ENCODE measurements at places on chromosomes 1 and 21.

DNA sequence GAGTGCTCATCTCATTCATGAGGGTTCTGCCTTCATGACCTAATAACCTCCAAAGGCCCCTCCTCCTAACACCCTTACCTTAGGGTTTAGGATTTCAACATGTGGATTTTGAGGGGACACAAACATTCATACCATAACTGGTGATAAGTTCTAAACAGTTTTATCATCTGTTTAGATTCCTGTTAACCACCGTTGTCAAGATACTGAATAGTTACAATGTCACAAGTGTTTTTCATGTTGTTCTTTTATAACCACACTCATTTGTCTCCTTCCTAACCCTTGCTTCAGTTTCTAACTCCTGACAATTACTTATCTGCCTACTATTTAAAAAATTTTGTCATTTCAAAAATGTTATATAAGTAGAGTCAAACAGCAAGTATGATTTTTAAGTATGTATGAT, 86.0 kb downstream of the NCAM2 start:
- no peak for DNase-seq

DNA sequence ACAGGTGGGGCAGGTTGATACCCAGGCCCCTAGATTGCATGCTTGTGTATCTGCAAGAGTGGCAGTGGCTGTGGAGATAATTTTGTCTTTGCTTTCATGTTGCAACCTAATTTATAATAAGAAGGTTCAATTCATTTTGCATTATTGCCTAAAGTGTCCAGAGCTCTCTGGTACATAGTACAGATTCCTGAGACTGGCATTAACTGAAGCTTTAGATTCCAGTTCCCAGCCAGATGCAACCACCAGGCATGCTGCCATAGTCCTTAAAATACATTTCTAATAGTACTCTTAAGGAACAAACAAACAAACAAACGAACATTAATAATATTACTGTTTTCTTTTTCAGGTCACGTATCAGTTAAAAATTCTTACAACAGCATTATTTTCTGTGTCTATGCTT, 36.9 kb downstream of the SLC35A3 start:
- DNase-seq: no peak

DNA sequence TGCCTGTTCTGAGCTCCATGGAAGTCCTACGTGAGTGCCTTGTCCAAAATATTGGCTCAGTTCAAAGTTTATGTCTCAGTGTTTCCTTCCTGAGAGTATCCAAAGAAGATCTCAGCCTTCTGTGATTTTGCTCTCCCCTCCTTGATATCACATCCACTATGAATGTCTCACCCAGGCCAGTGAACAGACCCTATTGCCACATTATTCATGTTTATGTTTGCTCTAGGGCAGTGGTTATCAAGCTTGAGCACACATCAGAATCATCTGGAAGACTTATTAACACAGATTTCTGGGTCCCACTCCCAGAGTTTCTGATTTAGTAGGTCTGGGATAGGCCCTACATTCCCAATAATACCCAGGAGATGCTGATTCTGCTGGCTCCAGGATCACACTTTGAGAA, 145.0 kb upstream of the FGGY start:
- no peak for DNase-seq

- DNase-seq: no peak
These were observed at the start of gene PLPPR5 for GRCh38 chr1:99004861-99005442. TSS of gene PLPPR5 (minus strand) at chr1:99004861. CDS start at chr1:99004671, 190 bp downstream.

DNA sequence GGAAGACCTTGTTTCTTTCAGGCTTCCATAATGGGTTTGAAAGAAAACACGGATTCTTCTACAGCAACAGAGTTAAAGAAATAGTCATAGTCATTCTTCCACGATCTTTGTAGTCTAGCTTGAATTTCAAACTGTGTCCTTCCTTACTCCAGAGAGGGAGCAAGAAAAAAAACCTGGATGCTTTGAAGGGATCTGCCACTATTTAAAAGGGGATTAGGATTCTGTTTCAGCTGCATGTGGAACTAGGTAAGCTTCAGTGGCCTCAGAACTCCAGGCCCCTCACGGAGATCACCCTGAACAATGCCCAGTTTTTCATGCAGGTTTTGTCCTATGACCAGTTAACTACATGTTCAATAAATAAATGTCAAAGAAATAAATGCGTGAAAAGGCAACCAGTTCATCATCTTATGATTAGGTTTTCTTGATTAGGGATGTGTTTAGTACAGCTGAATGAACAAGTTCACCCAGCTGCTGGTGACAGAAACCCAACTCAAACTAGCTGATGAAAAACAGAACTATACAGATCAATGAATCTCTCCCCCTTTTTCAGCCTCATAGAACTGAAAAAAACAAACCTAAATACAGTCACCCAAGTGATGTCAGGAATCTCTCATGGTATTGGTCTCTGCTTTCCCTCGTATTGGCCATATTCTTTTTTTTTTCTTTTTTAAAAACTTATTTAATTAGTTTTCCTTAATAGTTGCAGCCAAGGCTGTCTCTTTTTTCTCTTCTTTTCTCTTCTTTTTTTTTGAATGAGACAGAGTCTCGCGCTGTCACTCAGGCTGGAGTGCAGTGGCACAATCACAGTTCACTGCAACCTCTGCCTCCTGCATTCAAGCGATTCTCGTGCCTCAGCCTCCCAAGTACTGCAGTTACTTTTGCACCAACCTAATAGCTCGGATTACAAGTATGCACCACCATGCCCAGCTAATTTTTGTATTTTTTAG, 14.6 kb upstream of the MPZL1 start:
- no peak for DNase-seq

DNA sequence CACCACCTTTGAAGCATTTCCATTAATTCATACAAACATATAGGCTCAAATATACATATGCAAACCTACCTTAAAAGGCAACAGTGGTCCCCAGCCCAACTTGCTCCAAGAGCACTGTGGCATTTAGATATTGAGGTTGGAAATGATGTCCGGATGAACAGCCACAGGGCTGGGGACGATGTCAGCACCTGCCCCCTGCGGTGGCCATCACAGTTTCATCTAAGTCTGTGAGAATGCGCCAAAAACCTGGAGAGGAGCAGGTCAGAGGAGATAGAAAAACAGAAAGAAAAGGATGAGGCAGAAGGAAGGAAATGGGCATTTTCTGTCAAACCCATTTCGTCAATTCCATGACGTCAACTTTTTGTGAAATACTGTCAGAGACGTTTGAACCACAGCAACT, 67.4 kb downstream of the TIAM1 start:
- DNase-seq: no peak

DNA sequence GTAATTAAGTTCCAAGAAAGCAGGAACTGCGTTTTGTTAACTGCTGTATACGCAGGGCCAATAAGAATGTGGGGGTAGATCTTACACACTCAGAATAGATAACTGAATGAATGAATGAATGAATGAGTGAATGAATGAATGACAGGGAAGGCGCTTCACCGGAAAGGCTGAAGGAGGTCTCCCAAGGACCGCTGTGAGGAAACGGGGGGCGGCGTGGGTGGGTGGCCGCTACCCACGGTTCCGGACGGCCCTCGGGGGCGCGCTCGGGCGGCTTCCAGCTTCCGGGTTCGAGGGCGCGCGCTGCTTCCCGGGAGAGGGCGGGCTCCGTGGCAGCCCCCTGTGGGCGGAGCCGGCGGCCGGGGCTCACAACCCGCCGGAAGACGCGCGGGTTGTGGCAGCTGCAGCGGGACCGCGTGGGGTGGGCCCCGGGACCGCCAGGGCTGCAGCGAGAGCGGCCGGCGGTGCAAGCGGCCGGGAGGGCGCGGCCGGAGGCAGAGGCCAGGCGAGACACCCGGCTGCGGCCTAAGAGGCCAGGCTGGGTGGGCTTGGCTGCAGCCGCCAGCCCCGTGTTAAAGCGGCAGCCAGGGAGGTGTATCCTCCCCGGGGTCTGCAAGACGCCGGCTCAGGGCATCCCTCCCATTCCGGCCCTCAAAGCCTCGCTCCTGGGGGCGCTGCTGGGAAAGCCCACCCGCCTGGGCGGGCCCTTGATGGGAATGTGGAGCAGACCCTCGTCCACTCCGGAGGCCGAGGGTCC, at the start of gene ZFP69:
TSS of gene ZFP69 (plus strand) at position 367 of the 754 bp plus-strand sequence. CDS start 2,072 bp downstream, outside the sequence.
- DNase-seq: peak; percentile 56

GRCh38 chr1:9737671-9738070, 86.1 kb downstream of the CLSTN1 start:
- no peak for DNase-seq

DNA sequence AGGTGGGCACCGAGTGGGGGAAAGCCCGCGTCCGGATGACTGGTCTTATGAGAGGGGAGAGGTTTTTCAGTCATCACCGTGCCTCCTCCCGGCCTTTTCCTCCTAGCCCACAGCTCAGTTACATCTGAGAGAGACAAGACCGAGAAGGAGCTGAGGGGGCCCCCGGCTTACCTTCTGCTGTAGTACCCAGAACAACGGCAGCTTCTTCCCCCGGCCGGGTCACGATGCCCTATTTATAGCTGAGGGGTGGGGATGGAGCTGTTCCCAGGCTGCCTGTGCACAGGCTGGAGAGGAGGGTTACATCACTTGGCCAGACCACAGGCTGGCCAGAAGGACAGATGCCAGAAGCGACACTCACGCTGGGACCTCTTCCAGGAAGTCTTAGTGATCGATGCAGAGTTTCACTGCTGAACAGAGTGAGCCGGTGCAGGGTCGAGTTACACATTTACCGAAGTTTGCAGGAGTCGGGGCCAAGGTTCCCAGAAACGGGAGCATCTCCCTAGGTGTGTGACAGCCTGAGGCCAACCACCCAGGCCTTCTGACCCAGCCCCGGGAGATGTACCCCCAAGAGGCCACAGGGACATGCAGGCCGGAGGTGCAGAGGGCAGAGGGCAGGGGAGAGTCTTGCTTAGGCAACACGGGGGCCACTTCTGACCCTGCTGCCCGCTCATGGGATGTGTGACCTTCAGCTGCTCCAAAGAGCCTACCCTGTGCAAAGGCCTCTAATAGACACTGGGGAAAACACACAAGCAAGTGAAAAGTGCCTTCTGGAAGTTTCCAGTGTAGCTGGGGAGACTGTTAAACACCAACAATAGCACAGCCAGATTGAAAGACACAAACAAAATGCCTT, at the start of gene AGT:
TSS of gene AGT (minus strand) at position 208 of the 850 bp plus-strand sequence. CDS start 3,299 bp downstream, outside the sequence.
- DNase-seq: peak; percentile 47

DNA sequence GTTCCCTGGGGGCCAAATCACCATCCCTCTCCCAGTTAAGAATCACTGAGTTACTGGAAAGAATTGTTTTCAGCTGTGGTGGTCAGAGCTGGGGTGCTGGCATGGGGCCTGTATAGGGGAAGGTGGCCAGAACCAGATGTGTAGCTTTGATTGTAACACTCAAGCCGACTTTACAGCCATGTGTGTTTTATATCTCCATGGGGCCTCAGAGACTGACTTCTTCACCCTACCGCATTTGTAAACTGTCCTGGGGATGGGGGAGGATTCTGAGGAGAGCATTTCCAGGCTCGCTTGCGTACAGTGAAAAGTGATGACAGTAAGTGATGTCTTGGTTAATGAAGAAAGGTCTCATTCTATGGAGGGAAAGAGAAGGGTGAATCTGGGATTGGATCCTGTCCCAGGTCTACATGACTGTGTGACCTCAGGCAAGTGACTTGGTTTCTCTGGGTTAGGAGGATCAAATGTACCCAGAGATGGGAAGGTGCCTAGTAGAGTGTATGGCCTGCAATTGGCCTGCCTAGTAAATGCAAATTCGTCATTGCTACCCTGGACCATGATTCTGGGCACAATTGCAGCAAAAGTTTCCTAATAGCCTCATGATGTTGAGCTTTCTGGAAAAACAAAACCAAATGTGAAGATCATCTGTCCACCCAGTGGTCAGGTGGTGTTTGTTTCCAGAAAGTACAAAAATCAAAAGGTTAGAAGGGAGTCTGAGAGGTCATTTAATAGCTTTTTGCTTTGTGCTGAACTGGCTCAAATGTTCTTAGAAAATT, 49.7 kb upstream of the RCC2 start:
- DNase-seq: no peak

- DNase-seq: no peak
These were observed 153.4 kb upstream of the CHRM3 start for GRCh38 chr1:239232921-239233320.

DNA sequence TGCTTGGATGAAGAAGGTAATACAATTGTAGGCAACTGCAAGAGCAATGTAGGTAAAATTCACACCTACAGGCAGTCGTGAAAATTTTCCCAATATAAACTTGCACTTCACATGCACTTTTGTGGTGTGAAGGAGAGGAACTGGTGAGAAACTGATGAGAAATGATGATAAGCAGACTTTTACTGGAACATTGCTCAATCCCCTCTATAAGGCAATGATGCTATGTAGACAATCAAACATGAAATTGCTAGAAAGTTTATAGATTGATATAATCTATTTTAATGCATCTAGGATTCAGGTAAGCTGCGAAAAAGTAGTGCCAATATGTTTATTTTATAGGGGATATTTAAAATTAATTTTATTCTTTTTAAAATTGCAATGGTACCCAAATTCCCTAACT, 802.2 kb downstream of the KCNT2 start:
- no peak for DNase-seq

DNA sequence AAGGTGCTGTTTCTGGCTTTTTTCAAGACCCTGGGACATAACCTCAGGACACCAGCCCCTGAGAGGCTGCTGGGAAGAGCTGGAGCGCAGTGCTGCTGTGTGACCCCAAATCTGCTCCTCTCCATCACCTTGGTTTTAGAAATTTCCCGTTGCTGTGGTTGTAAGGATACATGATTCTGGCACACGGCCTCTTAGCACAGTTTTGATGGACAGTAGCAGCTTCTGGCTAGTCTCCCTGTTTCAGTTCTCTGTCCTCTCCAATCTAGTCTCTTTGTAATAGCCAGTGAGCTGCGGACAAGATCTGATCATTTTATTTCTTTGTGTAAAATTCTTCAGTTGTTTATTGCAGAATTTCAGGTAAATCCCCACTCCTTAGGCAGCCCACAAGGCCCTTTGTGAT, 3.1 kb downstream of the CLIC6 start:
- DNase-seq: no peak

GRCh38 chr1:56459260-56459659, 120.1 kb downstream of the PLPP3 start:
- no peak for DNase-seq

DNA sequence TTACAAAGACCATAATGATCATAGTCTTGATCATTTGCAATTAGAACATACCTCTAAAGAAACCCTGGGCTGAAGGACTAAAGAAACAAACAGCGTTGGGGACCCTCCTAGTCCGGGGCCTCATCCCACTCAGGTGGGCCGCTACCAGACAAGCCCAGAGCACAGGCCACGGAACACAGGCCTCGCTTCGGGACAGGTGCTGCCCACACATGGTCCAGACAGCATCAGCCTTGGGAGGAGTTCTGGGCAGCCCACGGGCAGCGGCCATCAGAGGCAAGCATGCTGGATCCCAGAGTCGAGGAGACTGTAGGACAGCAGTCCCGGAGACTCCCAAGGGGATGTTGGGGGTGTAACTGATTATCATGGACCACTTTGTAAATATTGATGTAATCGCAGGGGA, 4.9 kb downstream of the C2CD2 start:
- DNase-seq: no peak

GRCh38 chr21:43733529-43734071, 14.7 kb downstream of the PDXK start:
- DNase-seq: no peak

GRCh38 chr21:41610042-41610839, 102.3 kb upstream of the TMPRSS2 start:
- peak; percentile 81 for DNase-seq

GRCh38 chr21:38170704-38171682, 85.8 kb upstream of the KCNJ15 start:
- no peak for DNase-seq

- DNase-seq: no peak
These were observed 25.4 kb downstream of the UROD start for GRCh38 chr1:45037456-45037855.

Data from small intestine (tissue), 16 donors.